Uterus (tissue), 4 donors: ENCODE measurements at places on chromosomes 12 and 14. TPM values are rescaled to one million over a fixed set of nuclear protein-coding genes. Genes with fewer than 3 reads are reported as not detected.

Gene TRPV4
- total RNA-seq, result 0.34 TPM

Gene KRT83
- total RNA-seq, result 0.21 TPM

Gene CD27
- total RNA-seq, result 0.35 TPM

Gene OR6C65
- not detected for total RNA-seq

Gene AMDHD1
- not detected for total RNA-seq

Gene CIROP
- not detected for total RNA-seq

Gene CLEC4A
- not detected for total RNA-seq

Gene RAB15
- 3.4 TPM for total RNA-seq

Gene TAMALIN
- total RNA-seq, result 30.8 TPM

Gene STAB2
- 2.6 TPM for total RNA-seq

Gene GLIPR1L1
- not detected for total RNA-seq

Gene KCNH3
- total RNA-seq, result under 0.01 TPM

Gene CYP46A1
- total RNA-seq, result 6.4 TPM

Gene TAS2R13
- 11.3 TPM for total RNA-seq

Gene GPR132
- 1.7 TPM for total RNA-seq

Gene RNASE2
- 0.51 TPM for total RNA-seq
